ENCODE measurements at places on chromosomes 12 and 14.

DNA sequence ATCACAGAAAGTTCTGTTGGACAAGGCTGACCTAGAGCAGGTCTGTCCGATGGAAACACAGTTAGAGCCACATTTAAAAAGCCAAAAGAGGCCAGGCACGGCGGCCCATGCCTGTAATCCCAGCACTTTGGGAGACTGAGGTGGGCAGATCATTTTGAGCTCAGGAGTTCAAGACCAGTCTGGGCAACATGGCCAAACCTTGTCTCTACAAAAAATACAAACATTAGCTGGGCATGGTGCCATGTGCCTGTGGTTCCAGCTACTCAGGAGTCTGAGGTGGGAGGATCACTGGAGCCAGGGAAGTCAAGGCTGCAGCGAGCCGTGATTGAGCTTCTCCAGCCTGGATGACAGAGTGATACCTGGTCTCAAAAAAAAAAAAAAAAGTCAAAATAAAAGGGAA, 14.9 kb downstream of the UBE3B start:
- no peak for DNase-seq

DNA sequence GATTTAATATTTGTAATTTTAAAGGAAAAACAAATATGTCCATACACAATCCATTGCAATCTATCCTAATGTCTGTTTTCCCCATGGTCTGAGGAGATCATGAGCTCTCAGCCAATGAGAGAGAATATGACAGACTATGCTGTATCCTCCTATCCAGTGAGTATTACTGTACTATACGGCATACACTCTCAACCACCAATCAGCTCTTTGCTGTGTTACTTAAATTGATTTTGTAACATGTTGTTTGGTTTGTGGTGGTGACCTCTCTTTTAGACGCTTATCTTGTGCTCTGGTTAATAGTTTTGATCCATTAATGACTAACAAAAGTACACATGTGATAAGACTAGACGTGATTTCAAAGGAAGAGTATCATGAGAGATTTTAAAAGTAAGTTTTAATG, 231.5 kb upstream of the FOXN3 start:
- no peak for DNase-seq

GRCh38 chr12:124380796-124381455, 86.0 kb downstream of the RFLNA start:
- DNase-seq: peak; percentile 15

- DNase-seq: no peak
These were observed 1496.8 kb upstream of the TMEM132C start for GRCh38 chr12:126770188-126770587.

DNA sequence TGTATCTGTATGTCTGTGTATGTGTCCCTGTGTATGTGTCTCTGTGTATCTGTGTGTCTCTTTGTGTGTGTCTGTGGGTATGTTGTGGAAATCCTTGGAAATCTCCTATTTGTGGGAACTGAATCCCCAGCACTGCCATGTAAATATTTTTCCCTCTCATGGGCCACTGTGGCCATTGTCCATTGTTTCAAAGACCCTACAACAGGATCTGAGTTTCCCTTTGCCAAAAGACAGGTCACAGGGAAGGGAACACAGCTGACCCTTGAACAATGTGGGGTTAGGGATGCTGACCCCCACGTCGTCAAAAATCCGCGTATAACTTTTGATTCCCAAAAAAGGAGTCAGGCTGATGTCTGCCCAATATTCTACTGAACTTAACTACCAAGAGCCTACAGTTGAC, 22.5 kb upstream of the BCL2L14 start:
- DNase-seq: no peak

DNA sequence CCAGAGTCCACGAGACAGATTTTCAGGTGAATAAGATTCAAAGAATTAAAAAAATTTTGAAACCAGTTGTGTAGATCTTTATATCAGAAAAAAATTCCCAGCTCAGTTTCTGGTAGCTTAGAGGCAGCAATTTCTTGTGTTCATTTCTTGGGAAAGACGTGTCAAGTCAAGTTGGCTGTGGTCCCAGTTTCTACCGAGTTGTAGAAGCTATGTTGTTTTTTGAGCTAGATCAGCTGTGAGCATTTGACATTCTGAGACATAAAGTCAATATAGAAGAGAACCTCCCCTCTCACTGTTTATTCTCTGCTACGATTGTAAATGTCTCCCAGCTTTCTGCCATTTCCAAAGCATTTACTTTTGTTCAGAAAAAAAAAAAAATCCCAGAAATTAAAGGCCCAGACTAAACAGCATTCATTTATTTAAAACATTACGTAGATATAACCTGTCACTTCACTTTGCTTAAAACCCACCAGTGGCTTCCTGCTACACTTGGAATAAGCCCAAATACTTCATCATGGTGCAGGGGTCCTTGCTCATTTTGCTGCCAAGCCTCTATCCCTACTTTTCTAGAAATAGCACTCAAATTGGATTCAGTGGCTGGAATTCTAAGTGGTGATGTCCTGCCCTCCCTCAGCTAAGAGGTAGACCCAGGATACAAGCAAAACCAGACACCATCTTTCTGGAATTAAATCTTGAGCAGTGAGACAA, 20.6 kb upstream of the PYGL start:
- DNase-seq: no peak

DNA sequence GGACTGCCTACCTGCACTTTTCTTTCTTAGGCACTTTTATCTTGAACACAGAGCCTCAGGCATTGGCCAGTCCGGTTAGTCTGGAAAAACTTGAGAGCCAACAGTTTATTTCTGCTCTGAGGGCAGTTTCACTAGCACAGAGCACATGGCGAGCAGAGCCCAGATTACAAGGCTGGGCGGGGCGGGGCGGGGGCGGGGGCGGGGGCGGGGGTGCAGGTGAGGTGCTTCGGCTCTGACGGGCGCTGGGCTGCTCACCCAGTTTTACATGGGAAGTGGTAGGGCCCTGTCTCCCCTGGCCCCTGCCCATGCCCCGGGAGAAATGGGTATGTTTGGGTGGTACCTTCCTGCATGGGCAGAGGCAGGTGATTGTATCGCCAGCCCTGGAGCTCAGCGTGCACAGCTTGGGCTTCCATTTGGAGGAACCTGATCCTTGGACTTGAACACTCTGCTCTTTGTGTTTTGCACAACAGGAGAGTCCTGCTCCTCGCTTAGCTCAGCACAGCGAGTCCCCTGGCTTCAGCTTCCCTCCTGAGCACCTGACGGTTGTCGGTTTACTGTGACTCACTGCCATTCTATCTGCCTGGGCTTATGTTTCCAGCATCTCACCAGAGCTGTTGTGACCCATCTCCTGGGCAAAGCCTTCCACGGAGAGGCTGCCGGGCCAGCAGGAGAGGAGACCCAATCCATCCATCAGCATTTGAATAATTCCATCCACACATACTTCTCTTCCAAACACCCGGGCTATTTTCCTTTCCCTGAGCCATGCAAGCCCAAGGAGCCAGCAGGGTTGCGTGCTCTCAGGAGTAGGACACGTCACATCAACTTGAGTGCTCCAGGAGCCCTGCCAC, 108.5 kb downstream of the ARF6 start:
- no peak for DNase-seq

DNA sequence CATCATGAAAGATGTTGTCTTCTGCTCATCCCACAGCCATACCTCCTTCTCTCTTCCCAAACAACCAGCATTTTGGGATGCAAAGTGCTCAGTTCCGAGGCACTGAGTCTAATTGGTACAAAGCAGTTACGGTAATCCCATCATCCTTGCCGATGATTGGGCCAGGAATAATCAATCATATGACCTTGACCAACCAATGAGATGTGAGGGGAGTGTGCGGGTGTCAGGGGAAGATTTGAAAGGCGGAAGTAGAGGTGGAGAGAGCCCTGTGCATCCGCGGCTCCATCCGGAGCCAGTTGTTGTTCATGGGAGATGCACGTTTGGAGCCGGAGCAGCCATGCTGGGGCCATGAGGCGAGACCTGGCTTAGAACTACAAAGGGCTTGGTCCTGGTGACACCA, 67.3 kb downstream of the SYNE3 start:
- no peak for DNase-seq

GRCh38 chr14:83887866-83888265, 1642.1 kb upstream of the FLRT2 start:
- no peak for DNase-seq

DNA sequence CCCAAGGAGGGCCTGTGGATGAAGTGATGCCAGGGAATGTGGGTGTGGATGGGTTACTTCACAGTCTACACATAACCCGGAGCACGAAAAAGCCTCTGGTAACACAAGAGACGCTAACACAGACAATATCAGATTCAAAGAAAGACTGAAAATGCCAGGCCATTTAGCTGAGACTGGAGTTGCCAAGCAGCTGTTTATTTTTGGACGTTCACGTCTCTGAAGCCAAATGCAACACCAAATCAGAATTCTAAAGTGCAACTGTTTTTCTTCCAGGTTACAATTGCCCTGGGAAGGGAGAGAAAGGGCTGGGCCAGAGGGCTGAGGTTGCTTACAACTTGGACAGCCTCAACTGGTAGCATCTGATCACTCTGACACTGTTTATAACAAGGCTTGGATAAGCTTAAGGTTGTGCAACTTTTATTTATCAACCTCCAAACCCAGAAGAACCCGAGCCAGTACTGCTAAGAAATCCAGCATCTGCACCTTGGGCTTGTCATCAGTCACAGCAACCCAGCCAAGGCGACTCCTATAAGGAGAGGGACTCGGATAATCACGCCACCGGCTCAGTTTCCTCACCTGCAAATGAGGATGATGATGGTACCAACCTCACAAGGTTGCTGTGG, 24.8 kb downstream of the NUAK1 start:
- DNase-seq: no peak

- DNase-seq: no peak
These were observed 23.1 kb downstream of the MGAT4C start for GRCh38 chr12:86233126-86233525.

GRCh38 chr12:5758347-5758746, 186.7 kb downstream of the ANO2 start:
- DNase-seq: no peak

DNA sequence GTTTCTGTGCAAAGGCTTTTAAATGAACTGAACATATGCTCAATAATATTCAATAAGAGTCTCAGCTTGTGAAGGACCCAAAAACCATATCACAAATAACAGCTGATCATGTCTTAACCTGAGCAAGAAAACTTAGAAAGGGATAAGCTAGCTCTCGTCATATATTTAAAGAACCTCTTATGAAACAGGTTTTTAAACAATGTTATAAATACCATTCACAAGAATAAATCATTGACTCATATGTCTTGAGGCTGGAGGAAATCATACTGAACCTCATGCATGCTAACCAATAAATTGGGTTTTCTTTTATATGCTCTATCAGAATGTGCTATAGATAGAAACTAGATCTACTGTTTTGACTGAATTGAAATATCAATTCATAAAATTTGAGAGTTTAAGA, 426.9 kb downstream of the NOVA1 start:
- DNase-seq: no peak

DNA sequence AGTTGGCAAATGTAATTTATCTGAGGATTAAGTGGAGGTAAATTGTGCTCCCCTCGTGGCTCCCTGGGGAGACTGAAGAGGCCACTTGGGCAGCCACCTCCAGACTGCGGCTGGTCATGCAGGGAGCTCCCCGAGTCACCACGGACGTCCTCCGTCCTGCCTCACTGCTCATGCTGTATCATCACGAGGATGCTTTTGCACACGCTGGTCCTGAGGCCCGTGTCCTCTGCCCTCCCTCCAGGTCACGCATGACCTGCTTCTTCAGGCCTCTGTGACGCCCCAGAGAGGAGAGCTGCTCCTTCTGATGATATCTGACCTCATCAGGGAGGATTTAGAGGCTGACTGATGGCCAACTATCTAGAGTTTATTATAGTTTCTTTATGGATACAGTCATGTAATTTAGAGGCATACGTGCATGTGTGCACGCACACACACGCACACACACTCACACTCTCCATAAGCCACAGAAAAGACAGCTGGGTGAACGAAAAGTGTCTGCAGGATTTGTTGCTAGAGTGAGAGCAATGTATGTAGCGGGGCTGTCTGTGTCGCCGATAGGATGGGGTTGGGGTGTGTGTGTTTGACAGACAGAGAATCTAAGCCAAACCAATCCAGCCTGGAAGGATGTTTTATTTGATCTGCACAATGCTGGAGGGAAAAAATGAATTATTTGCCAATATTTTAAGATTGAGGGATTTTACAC, 160.0 kb downstream of the ADGRD1 start:
- DNase-seq: no peak

DNA sequence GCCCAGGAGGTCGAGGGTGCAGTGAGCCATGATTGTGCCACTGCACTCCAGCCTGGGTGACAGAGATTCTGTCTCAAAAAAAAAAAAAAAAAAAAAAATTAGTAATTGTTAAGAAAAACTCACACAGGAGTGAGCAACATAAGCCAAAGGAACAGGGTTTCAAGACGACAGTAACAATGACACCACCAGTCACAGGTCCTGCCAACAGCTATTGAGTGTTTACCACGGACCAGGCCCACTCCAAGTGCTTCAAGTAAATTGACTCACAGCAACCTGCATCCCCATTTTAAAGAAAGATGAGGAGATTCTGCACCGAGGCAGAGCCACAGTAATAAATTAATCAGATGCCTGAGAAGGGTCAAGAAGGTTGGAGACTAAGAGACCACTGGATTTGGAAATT, 194.5 kb downstream of the DPF3 start:
- DNase-seq: no peak

- no peak for DNase-seq
These were observed 39.9 kb downstream of the SOX5 start for GRCh38 chr12:23909551-23909950.

DNA sequence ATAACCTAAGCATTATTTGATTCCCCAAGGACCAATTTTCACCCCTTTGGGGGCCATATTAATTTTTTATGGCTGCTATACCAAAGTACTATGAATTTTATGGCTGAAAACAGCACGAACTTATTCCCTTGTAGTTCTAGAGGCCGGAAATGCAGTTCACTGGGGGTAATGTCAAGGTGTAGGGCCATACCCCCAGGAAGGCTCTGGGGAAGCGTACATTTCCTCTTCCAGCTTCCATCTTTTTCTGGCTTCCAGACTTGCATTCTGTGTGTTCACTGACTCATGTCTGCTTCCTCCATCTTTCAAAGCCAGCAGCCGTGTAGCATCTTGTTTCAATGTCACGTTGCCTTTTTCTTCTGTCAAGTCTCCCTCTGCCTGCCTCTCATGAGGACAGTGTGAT, 133.5 kb downstream of the BICD1 start:
- no peak for DNase-seq

GRCh38 chr14:75023108-75023507, 20.4 kb downstream of the EIF2B2 start:
- DNase-seq: no peak

- DNase-seq: no peak
These were observed 498.4 kb downstream of the PCNX1 start for GRCh38 chr14:71405676-71406075.

GRCh38 chr14:50233951-50234250, 2.5 kb upstream of the SOS2 start:
- no peak for DNase-seq

- DNase-seq: no peak
These were observed 51.9 kb upstream of the REP15 start for GRCh38 chr12:27644158-27644845.
